Activated CD8-positive, alpha-beta T cell treated with anti-CD3 and anti-CD28 coated beads for 36 hours (primary cell): ENCODE measurements at places on chromosomes 16 and 17. TPM values are rescaled to one million over a fixed set of nuclear protein-coding genes. Genes with fewer than 3 reads are reported as not detected.

DNA sequence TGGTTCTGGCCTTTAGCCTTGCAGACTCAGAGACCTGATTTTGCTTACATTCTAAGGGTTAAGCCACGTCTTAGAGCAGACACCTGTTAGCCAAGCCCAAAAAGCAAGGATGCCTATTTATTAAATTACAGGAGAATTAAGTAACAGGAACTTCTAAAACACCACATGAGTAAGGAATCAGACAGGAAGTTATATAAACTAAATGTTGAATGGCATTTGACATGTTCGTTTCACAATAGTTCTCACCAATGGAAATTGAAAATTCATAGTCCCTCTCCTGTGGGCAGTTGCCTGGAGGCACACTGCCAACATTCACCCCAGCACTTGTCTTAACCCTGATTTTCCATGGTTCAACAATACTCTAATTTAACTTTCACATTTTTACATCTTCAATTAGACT, 9.0 kb downstream of the KRTAP9-7 start:
- no peak for DNase-seq

DNA sequence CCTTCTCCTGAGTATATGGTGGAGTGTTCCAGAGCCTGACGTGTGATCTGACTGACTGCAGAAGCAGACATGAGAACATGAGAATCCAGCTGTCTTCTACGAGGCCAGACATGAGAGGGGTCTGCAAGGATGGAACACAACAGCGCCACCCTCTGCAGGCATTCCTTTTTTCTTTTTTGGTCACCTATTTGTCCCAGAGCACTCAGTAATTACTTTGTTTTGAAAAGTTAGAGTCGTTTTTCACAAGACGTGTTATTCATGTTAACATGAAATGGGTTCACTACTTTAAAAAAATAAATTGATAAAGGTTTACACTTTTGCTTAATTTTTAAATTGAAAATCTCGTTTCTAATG, 43.8 kb upstream of the ATP2A3 start:
- no peak for DNase-seq

- no peak for DNase-seq
These were observed 20.8 kb downstream of the CIBAR2 start for GRCh38 chr16:85091522-85091910.

- DNase-seq = no peak
These were observed 55.7 kb downstream of the SCNN1B start for GRCh38 chr16:23357761-23358290.

GRCh38 chr16:8712589-8713361, 38.4 kb downstream of the ABAT start:
- no peak for DNase-seq

GRCh38 chr17:8337802-8338752, 1.6 kb upstream of the ODF4 start:
- DNase-seq = no peak

The RHOT1 gene
- 27.2 TPM for total RNA-seq

The TEKT1 gene
- total RNA-seq = not detected

The TEKT5 gene
- 0.16 TPM for total RNA-seq

The PLA2G10 gene
- total RNA-seq = not detected

The MILR1 gene
- total RNA-seq = 2.3 TPM

The HSD11B2 gene
- 1.6 TPM for total RNA-seq
